ENCODE measurements at places on chromosomes 6 and 20.
A peak's percentile ranks its signal among the peaks of the same experiment; 100 is the strongest.

DNA sequence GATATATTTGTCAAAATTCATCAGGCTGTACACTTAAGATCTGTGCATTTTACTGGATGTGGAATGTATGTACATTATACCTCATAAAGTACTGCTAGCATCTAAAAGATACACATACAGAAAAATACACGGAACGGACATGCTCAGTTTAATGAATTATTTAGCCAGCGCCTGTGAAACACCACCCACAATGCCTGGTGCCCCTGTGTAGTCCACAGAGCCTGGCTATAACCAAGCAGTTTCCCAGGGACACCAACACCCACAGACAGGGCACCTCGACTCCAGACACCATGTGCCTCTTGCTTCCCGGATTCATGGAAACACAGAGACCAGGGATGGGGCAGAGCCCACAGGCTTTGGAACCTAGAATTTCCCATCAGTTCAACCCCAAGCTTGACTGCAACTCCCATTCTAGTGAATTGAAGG, 17.4 kb upstream of the ARMC12 start:
- no peak for DNase-seq

- no peak for DNase-seq
These were observed 17.1 kb downstream of the RIOK1 start for GRCh38 chr6:7406743-7407142.

DNA sequence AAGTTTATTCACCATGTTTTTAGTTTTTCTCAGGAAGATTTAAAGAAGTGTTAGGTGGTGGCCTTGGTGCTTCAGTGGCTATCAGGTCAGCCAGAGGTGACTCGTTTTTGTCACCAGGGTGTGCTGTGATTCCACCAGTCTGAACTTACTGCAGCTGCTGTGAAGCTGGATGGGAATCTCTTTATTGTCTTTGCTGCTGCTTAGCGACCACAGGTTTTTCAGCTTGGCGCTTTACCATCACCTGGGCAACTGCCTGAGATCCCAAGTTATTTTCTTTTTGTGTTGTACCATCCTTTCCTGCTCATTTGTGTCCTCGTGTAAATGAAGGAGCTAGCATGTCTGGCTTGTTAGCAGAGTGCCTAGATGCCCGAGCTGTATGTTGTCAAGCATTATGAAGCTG, 146.9 kb downstream of the MACROD2 start:
- DNase-seq, result peak; percentile 35

DNA sequence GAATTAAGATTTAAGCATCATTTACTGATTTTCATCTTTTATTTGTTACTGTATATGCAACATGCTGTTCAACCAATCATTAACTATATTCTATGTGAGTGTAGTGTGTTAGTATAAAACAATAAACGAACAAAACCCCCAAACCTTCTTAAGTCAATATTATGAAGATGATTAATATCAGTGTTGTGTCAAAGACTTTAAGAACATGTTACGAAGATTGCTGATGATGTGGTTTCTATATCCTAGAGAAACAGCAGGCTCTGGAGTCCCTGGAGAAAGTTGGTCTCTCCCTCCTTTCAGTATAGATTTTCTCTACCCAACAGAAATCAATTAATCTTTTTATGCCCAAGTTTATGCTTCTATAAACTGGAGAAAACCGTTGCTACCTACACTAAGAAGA, 393.8 kb upstream of the HSF2 start:
- no peak for DNase-seq

DNA sequence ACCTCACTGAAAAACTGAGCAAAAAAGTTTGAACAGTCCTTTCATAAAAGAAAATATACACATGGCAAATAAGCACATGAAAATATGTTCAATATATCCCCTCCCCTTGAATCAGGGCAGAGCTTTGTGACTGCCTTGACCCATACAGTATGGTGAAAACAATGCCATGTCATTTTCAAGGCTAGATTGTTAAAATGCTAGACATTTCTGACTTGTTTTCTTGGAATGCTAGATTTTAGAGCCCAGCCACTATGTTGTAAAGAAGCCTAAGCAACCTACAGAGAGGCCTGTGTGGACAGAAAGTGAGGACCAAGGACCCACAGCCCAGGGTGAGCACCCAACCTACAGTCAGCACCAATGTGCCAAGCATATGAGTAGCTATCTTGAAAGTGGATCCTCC, 17.1 kb upstream of the ASF1A start:
- no peak for DNase-seq

DNA sequence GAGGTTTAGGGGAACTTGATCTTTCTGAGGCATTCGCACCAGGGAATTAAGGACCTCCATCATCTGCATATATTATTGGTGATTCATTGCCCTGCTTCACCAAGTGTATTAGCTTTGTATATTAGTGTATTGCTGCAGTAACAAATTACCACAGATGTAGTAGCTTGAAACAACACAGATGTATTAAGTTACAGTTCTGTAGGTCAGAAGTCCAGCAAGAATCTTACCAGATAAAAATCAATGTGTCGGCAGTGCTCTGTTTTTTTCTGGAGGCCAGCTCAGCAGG, 65.8 kb downstream of the HMGN3 start:
- no peak for DNase-seq
